Stimulated activated CD4-positive, alpha-beta T cell treated with anti-CD3 and anti-CD28 coated beads, Interleukin-4, amount 100 ng/mL, for 24 hours (primary cell): ENCODE measurements at places on chromosomes 5 and 9.

DNA sequence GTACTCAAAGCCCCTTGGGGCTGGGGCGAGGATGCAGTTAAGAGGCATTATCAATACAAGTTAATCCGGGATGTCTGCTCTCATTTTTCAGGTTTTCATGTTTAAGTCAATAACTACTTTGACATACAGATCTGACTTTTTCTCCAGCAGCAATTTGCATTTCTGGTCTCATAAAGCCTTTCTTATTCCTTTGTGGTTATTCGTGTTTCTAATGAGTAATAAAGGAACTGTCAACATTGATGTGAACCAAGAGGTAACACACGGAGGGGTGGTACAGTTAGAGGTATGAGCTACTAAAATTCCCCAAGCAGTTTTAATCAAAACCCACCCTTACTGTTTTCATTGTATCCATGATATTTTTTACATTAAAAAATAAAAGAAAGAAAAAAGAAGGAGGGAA, 138.0 kb upstream of the NFIB start:
- DNase-seq = no peak

- DNase-seq = no peak
These were observed 31.4 kb upstream of the PSD2 start for GRCh38 chr5:139763930-139764791.

DNA sequence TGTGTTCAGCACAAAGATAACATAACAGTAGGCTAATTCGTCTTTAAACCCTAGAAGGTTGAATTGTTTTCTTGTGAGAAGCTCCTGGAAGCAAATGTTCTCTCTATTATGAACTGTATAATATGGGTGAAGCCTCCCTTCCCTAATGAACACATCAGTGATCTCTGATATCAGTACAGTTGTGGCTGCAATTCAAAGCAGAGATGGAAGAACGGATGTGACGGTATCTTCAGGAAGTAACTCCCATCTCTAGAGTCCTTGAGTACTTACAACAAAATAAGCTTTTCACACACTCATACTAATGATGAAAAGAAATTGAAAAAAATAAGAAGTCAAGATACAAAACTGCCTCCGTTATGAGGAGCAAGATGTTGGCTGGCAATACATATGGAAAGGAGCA, 4.5 kb downstream of the HCN1 start:
- DNase-seq = no peak

GRCh38 chr5:120255214-120255613, 208.9 kb upstream of the PRR16 start:
- DNase-seq = no peak

DNA sequence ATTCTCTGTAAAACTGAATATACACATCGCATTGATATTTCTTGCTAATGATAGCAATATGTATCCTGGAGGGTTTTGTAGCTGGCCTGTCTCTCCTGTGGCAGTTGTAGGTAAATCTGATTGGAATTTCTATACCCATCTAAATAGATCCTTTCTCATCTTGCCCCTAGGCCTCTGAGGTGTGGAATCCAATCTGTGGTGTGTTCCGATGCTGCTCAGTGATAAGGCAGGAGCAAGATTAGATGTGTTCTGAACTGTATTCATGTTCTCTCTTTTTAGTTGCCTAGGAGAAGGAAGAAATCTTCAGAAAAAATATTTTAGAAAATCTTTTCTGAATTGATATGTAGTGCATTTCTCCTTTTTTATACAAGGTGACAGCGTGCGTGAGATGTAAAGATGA, 507.5 kb downstream of the NR2F1-AS1 start:
- DNase-seq = no peak

DNA sequence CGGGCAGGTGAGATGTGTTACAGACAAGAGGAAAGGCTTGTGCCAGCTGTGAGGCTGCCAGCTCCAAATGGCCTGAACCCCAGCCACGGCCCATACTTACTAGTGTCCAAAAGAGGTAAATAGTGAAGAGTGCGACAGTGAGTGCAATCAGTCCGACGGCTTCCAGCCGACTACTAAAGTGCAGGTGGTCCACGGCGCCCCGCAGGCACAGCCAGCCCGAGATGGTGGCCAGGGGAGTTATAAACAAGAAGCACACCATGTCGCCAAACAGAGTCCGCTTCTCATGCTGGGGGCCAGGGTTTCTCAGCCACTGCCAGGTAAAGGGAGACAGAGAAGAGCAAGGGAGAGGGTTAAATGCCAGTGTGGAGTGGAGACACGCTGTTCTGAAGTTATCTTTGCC, 101.1 kb downstream of the LMNB1 start:
- no peak for DNase-seq

- no peak for DNase-seq
These were observed 990.4 kb upstream of the ACO1 start for GRCh38 chr9:31394015-31394473.

- no peak for DNase-seq
These were observed 37.1 kb upstream of the PRUNE2 start for GRCh38 chr9:76943054-76943453.

DNA sequence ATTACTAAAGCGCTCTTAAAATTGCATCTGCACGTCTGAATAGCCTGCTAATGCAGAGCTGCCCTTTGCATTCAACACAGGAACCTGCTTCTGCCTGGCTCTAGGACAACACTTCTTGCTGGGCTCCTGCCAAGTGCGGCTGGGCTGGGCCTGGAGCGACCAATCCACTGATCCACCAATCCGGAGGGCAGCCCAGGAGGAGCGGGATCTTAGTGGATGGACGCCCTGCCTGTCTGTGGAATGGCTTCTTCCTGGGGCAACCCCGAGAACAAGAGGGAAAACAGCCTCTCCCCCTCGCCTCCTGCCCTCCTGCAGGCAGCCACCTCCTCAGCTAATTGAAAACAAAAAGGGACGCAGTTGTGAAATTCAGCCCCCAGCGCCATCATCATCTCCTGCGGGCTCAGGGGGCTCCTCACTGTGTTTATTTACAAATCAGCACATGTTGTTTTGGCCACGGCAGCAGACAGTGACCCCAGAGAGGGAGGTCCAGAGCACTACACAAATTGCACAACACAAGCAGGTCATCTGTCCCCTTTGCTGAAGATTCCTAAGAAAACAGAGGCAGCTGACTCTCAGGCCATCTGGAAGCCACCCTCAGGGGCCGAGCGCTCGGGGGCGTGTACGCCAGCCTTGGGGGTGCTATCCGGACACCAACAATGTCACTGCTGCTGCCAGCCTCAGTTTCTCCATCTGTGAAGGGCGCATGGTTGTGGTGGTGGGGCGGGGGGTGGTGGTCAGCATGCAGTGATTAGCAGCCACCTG, 57.3 kb downstream of the GADD45G start:
- no peak for DNase-seq

DNA sequence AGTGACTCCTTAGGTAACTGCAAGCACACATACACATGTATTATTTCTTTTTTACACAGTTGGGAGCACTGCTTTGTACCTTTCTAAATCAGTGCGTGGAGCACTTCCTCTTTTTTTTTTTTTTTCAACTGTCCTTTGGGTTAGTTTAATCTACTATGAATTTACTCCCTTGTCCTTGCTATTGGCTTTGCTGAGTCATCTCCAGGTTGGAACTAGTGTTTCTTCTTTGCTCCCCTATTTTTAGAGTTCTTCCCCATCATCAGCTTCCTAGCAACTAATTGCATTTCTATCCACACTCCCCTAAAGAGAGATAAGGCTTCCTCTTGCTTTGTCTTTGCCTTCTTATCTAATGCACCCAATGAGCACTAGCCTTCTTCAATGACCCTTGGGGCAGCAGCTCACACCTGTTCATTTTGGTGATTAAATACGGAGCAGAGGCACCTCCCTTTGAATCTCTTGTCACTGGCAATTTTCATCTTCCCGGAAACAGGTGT, 24.3 kb downstream of the S100Z start:
- no peak for DNase-seq

DNA sequence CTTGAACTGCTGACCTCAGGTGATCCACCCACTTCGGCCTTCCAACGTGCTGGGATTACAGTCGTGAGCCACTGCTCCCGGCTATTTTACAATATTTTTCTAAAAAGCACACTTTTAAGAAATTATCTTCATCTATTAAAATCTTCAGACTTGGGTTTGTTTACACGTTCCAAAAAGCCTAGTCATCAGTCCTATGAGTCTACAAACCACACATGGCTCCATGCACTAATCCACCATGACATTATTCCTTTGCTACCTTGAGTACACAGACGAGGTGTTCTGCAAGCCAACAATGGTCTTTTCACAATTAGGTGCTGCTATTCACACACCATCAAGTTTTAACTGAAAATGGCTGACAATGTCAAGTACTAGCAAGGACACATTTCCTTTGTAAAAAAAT, 41.0 kb downstream of the TRPM6 start:
- DNase-seq = no peak

DNA sequence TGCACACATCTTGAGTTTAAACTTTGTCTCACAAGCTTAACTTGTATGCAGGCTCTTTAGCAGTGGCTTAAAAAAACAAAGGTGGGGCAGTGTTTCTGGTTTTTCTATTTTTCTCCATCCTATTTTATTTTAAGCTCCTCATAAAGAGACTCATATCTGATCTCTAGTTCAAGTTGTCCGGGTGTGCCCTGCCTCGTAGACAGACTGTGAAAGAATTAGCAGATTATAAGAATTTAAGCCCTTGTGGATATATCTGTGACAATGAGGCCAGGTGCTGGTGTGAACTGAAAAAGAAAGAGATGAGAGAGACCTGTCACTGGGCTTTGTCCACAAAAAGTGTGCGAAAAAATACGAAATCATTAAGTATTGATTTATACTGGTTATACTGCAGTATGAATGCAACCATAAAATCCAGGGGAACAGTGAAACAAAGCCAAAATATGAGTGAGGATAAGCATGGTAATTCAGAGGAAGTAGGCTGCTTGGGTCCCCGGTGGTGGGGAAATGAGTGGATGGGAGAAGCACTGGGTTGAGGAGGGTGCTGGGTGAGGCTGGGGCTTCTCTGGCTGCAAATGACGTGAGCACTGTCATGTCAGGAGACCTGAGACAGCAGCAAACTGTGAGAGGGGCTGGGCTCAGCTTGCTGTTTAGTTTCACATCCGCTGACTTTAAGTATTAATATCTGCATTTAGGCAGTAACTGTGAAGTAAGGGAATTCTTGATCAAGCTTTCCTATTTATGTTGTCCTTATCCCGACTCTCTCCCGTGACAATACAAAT, 179.7 kb upstream of the ANKRD55 start:
- DNase-seq = peak; percentile 6

GRCh38 chr5:133066045-133066444, 14.2 kb downstream of the HSPA4 start:
- DNase-seq = no peak

GRCh38 chr5:120568711-120569110, 104.6 kb downstream of the PRR16 start:
- no peak for DNase-seq

- no peak for DNase-seq
These were observed 28.9 kb upstream of the HNRNPA0 start for GRCh38 chr5:137782984-137783536.

GRCh38 chr9:133787754-133788025, 49.5 kb upstream of the SARDH start:
- no peak for DNase-seq

- DNase-seq = no peak
These were observed 306.8 kb downstream of the SPOCK1 start for GRCh38 chr5:137192293-137192743.

GRCh38 chr9:108618906-108619550, 236.8 kb downstream of the ACTL7B start:
- no peak for DNase-seq

DNA sequence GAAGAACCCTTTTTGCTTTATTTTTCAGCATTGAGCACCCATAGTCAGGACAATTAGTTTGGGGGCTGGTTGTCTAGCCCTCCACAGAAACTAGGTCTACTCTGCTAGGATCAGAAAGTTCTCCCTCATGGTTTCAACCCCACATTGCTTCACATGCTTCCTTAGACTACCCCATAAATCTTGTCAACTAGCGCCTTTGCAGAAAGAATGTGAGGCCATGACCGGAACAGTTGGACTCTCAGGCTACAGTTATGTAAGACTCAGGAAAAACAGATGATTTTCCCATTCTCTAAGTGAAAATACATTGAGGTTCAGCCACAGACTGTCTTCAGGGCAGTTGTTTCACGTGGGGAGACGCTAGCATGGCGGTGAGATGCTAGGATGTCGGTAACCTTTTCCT, 255.6 kb downstream of the NR3C1 start:
- DNase-seq = no peak

- DNase-seq = no peak
These were observed 701 bp upstream of the ZNF462 start for GRCh38 chr9:106862110-106862820.
